ENCODE measurements at places on chromosomes 1 and 21.

DNA sequence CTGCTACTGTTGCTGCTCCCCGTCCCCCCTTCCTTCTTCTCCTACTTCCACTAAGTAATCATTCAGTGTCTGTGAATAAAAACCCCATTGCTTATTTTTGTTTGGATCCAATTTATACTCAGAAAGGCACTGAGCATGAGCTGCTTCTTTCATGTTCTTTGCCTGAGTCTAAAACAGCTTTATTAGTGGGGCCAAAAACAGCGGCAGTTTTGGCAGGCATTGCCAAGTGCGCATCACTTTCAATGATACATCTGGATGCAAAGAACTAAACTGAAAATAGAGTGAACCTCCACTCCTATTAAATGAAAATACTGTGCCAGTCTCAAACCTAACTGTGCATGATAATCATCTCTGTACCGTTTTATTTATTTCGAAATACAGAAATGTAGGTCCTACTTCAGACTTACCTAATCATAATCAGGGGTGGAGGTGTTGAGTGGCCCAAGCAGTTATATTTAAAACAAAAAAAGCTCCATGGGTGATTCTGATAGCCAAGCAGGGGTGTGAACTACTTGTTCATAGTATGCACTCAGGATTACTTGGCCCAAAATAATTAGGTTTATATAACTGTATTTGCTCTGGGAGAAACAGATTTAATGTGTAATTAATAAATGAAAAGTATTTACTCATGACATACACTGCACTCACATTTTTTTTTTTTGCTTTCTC, 48.4 kb downstream of the NEK7 start:
- DNase-seq: no peak

DNA sequence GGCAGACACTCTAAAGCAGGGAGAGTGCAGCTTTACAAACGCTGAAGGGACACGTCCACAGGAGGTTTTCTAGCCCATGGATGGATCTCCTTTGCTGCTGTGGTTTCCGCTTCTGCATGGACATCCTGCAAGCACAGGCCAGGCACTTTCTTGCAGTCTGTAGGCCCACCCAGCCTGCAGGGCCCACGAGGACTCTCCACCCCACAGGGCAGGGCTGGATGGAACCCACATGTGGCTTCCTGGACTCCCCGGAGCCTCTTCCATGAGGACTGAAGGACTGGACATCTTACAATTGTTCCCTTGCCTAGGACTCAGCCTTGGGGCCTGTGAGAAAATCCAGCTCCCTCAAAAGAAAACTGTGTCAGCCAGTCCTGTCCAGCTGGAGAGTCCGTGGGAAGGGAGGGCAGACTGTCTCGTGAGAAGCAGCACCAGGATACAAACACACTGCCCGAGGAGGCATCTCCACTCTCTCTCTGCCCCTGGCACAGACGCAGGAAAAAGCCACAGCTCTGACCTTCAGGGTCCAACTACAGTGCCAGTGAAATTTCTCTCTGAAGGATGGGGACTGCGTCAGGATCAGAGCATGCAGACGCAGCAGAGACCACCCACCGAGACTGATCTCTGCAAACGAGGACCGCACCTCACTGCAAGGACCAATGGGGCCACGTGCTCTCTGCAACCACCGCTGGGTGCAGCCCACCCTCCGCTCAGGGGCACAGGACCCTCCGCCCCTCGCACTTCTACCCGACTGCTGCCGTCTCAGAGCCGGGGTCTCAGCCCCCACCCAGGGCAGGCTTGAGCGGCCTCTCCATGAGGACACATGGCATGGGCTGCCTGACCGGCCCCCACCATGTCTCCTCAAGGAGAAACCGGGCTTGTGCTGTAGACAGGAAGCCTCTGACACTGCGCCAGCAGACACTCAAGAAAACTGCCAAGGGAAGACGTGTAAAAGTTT, 130.1 kb downstream of the NPHP4 start:
- no peak for DNase-seq

GRCh38 chr21:25967181-25967900, 203.2 kb downstream of the APP start:
- DNase-seq: no peak

- no peak for DNase-seq
Measured at GRCh38 chr1:185360714-185361113, 43.7 kb upstream of the IVNS1ABP start.

- no peak for DNase-seq
Measured at GRCh38 chr21:39094847-39095579, 88.2 kb downstream of the PSMG1 start.

DNA sequence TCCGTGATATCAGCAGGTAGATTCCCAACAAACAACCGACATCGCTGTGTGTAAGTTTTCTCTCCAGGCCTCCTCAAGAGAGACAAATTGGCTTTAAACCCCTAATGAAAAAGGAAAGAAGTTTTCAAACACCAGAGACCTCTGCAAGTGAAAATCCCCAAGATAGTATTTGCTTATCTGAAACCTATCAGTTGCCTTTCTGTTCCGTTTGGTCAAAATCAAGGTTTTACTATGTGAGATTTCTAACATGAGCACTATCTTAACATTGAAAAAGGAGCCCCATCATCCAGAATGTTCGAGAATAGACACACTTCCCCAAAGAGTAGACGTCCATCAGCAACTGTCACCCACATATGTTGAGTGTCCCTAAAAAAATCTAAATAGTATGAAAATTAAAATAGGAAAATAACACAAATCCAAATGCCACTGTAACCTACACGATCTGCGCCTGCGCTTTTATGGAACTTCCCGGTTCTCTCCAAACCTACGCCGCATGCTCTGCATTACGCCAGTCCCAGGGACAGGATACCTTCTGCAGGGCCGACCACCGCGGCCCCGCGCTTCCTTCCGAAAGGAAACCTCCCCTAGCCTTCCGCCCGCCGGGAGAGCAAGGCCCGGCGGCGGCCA, 1.4 kb downstream of the SFPQ start:
- DNase-seq: no peak

DNA sequence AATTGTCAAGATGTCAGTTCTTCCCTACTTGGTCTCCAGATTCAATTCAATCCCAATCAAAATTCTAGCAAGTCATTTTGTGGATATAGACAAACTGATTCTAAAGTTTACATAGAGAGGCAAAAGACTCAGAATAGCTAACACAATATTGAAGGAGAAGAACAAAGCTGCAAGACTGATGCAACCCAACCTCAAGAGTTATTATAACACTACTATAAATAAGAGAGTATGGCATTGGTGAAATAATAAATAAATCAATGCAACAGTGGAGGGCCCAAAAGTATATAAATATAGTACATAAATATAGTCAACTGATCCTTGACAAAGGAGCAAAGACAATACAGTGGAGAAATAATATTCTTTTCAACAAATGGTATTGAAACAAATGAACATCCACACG, 49.7 kb downstream of the PRPF38A start:
- no peak for DNase-seq

- DNase-seq: no peak
Measured at GRCh38 chr1:16152481-16153087, 3.3 kb downstream of the EPHA2 start.

- no peak for DNase-seq
Measured at GRCh38 chr1:113943028-113943811, 14.1 kb downstream of the HIPK1 start.

GRCh38 chr1:117169871-117170596, 40.7 kb downstream of the VTCN1 start:
- DNase-seq: no peak

DNA sequence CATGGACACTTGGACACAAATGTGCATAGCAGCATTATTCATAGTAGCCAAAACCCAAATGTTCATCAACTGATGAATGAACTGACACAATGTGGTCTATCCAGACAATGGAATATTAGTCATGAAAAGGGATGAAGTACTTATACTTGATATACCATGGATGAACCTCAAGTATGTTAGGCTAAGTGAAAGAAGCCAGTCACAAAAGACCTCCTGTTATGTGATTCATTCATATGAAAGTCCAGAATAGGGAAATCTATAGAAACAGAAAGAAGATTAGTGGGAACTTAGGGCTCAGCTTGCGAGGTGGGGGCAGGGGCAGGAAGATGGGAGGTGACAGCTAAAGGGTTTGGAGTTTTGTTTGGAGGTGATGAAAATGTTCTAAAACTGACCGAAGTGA, 7.4 kb downstream of the KCNE1 start:
- DNase-seq: no peak

GRCh38 chr1:209354840-209355165, 228.7 kb upstream of the CAMK1G start:
- DNase-seq: no peak

GRCh38 chr1:88998716-88999115, 6.3 kb upstream of the KYAT3 start:
- DNase-seq: no peak

DNA sequence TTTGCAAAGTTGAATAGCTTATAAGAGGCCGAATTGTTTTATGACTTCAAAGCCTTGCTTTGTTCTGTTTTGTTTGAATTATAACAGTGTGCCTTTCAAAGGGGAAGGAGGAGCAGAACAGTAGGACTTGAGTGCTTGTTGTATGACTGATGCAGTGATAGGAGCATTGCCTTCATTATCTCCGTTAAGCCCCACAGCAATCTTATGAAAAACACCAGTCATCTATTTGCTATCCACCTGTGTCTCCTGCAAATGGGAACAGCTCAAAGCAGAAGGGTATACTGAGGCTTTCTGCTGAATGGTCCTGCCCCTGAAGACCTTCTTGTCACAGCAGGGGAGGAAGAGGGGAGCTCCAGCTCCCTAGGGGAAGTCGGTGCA, 127.5 kb downstream of the RNF220 start:
- DNase-seq: no peak

DNA sequence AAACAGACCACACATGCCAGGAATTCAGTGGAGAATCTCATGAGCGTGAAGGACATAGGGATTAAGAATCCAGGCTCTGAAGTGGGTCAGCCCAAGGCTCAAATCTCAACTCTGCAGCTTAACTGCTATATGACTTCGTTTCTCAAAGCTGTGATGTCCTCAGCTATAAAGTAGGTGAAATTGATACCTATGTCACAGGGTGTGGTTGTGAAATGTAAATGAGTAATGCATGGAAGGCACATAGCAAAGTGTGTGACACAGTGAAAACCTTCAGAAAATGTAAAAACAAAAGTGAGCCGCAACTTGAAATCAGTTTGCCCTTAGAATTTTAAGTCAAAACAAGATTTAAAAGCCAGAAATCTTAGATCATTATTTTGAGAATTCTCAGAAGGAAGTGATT, 145.7 kb upstream of the PRMT6 start:
- no peak for DNase-seq

DNA sequence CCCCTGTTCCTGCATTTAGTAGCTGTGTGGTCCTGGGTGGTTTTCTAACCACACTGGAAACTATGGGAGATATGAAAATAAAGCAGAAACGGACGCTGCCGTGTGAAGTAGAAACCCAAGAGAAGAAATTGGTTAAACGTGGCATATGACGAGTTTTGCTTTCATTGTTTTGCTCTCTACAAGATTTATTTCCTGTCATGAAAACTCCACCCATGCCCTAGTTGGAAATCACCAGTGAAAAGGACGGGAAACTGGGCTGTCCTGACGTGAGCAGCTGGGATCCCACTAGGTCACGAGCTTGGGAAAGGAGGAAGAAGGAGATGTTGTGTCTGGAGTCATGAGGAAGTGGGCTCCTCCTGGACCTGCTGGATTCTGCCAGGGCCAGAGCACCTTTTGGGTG, 120.8 kb upstream of the GADD45A start:
- DNase-seq: no peak

- DNase-seq: no peak
Measured at GRCh38 chr1:36135330-36135667, 10.3 kb upstream of the COL8A2 start.

DNA sequence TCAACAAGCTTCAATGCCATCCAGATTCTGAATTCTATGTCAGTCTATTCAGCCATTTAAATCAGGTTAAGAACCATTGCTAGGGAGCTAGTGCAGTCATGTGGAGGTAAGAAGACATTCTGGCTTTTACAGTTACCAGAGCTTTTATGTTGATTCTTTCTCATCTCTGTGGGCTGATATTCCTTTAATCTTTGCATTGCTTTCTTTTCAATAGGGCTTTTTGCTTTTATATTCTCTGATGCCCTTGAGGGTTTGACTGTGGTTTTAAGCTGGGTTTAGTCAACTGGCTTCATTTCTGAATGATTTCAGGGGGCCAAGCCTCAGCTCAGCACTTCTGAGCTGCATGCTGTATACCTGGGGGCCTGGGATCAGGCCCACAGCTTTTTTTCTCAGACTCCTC, 51.0 kb upstream of the GORAB start:
- no peak for DNase-seq

GRCh38 chr1:156571919-156572662, at the start of gene IQGAP3:
IQGAP3 (minus strand) TSS chr1:156572565; CDS start chr1:156572529, 36 bp downstream.
- peak; percentile 75 for DNase-seq

DNA sequence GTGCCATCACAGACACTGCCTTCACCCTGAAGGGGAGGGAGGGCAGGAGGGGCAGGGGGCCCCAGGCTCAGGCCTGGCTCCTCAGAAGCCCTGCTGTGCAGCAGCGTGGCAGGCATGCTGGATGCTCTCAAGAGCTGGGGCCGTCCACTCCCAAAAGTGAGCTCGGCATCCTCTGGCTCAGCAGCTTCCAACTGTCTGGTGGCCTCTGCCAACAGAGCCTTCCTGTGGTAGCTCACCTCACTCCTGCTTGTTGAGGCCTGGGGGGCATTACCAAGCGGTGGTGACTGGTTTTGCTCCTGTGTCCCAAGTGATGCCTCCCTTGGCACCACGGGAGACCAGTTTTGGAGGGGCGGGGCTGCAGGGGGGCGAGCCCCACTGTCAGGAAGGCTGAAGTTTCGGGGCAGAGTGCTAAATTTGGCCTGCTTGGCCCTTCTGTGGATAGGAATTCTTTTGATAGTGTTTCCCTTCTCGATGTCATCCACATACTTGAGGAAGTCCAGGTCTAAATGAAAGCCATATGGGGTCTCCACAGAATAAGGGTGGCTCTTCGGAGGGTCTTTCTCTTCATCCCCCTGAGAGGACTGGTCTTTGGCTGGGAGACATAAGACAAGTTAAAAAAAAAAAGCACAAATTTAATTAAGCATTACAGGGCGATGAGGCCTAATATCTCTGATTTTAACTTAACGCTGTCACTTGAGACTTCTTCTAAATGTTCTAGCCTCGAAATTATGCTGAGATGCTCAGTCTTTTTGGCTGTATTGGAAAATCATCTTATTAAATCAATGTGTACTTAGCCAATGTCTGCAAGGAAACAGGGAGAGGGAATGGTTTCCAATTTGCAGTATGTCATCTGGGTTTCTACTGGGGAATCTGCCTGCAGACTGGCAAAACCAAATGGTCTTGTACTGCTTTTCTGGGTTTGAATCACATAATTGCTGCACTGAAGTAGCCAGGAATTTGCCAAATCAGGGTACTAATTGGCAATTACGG, 44.4 kb downstream of the KANK4 start:
- DNase-seq: no peak

GRCh38 chr1:162674034-162674608, 41.9 kb downstream of the DDR2 start:
- no peak for DNase-seq

Measured in activated naive CD4-positive, alpha-beta T cell treated with Interleukin-2 at 50 U/mL for 16 hours (primary cell).